Ovary (tissue), 10 donors: ENCODE measurements at places on chromosomes 1 and 21.

DNA sequence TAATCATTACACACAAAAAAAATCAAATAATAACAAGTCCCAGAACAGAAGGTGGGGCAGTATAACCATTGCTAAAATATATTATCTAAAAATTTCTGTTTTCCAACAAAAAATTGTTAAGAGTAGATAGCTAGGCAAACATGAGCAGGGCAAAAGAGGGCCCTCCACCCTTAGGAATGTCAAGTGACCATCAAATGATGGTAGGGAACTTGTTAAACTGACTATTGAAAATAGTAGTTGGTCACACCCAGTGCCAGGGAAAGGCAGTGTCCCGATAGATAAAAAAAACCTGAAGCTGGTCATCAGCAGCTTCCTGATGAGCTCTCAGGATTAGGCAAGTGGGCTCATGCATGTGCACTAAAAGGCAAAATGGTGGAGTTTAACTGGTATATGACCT is 18.4 kb upstream of the COP1 start:
- no peak for DNase-seq

DNA sequence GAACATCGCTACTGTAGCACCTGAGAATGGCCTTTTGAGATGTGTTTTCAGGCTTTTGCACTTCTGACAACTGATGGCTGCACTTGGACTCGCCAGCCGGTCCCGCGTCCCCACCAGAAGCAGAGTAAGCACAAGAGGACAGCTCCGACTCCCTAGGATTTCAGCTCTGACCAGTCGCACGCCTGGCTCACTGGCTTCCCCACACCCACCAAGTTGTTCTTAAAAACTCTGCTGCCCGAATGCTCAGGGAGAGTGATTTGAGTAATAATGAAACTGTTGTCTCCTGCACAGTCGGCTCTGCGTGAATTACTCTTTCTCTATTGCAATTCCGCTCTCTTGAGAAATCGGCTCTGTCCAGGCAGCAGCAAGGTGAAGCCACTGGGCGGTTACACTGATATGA is 40.2 kb upstream of the NLRP3 start:
- DNase-seq: no peak

DNA sequence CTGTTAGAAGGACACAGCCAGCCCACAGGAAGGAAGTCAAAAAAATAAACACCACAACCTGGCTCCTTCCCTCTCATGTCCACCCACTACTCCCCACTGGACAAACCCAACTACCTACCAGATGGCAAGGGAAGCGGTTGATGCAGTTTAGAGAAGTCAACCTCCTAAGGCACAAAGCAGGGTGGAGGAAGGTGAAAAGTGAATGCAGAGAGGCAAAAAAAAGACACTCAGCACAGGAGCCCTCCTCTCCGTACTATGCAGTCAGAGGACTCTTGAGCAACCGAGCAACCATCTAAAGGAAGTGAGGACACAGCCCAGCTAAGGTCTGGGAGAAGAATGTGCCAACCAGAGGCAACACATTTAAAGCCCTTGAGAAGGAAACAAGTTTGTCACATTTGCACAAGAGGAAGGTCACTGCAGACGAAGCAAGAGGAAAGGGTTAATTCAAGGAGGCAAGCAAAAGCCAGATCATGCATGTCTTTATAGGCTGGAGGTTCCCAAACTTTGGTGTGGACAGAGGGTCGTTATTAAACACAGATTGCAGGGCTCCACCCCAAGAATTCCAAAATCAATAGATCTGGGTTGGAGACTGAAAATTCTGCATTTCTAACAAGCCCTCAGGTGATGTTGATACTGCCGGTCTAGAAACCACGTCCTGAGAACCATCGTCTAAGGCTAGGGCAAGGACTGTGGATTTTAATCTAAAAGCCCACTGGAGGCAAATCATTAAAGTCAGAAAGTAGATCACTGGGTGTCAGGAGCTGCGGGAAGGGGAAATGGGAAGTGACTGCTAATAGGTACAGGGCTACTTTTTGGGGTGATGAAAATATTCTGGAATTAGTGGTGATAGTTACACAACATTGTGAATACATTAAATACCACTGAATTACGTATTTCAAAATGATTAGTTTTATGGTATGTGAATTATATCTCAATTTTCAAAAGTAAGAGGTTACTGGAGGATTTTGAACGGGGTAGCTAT is 19.7 kb downstream of the TP53BP2 start:
- DNase-seq: no peak

DNA sequence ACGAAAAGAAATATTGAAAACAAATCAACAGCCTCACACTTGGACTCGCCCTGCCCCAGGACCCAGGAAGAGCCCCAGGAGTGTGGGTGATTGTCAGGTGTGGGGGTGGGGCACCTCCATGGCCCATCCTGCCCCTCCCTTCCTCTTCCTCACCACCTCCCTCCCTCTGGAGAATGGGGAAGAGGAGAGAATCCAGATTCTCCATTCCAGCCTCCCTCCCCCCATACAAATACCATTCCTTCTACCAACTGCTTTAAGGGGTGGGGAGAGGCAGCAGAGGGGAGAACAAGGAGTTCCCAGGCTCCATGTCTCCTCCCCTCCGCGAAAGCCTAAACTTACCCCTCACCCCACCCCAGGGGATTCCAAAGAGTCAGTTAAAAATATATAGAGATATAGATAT is 36.7 kb downstream of the MEF2D start:
- DNase-seq: no peak

GRCh38 chr21:15306271-15306670 is 241.5 kb upstream of the NRIP1 start:
- DNase-seq: no peak

DNA sequence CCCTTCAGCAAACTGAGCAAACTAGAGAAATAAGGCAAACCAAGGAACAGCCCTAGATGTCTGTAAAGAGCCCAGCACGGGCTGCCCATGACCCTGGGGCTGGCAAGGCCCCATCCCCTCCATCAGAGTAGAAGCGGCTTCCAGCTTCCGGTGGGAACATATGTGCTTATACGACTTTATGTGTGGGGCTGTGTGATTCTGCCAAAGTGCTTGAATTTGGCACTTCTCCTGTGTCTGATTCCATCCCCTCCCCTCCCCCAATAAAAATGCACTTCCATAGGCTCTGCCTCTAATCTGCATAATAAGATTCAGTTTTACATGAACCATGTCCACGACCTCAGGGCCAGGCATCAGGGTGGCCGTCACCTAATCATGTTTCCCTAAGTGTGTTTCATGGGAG is 236.6 kb downstream of the DSCAM start:
- no peak for DNase-seq

GRCh38 chr1:216144661-216145450 is 278.4 kb downstream of the USH2A start:
- DNase-seq: no peak

- no peak for DNase-seq
Observed at GRCh38 chr1:194846488-194846887, 1660.1 kb upstream of the B3GALT2 start.

GRCh38 chr1:21906173-21907078 is 30.7 kb downstream of the HSPG2 start:
- DNase-seq: peak; percentile 84

DNA sequence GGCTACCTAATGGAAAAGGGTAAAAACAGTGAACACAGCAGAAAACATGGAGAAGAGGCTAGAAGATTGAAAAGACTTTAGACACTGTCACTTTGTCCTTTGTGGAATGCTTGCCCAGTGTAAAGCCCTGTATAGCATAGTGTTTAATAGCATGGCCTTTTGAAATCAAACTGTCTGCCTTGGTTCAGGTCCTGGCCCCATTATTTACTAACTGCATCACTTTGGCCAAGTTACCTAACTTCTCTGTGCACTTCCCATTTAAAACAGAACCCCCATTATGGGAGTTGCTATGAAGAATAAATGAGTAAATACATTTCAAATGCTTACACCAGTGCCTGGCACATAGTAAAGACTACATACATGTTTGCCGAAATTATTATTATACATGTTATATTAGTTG is 12.1 kb downstream of the PHC2 start:
- DNase-seq: no peak

DNA sequence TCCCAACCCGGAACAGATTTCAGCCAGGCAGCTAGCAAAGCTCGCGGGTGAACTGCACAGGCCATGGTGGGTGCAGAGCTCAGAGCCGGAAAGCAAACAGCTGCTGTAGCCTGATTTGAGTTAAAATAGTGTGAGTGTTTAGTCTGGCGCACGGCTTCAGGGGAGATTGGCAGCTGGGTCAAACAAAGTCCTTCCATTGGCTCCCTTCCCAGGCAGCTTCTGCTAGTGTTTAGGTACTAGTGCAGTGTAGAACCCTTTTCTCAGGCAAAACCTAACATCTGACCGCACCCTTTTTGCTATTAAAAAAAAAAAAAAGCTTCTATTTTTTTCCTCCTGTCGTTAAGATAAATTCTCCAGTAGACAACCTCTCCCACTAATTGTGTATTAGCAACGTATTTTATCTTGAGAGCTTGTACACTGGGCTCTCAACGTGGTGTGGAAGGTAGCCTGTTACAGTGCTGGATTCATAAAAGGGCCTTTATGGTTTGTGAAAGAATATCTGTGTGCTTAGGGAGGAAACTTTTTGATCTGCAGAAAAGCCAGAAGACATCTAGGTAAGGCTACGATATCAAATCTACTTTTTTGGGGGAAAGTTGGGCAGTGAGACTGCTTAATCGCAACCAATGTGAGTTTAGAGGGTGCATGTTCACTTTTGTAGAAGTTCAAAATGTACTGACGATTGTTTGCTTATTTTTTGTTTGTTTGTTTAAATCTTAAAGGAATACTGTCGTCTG is 689.6 kb downstream of the USP25 start:
- peak; percentile 84 for DNase-seq

DNA sequence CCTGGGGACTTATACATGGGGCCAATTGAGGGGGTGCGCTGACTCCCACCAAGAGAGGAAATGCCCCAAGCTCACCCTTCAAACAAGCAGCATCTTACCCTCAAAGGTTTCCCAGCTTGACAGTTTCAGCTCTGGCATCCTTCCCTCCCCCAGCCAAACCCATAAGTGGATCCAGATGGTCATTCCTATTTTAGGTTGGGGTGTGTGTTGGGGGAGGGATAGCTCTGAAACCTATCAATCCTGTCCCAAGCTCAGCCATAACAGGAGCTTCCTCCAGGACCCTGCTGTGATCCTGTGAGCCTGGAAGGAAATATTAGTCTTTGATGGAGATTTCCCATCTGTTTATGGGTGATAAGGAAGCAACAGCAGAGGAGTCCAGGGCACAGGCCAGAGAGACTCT is 3.4 kb upstream of the TMEM222 start:
- no peak for DNase-seq

GRCh38 chr1:56973923-56974742 is 8.3 kb upstream of the C8B start:
- no peak for DNase-seq

- no peak for DNase-seq
Observed at GRCh38 chr1:74731399-74732052, 1.3 kb downstream of the CRYZ start.

GRCh38 chr1:201505503-201505890 is 1.4 kb downstream of the CSRP1 start:
- DNase-seq: no peak
